ENCODE measurements at places on chromosomes 11 and 22.

DNA sequence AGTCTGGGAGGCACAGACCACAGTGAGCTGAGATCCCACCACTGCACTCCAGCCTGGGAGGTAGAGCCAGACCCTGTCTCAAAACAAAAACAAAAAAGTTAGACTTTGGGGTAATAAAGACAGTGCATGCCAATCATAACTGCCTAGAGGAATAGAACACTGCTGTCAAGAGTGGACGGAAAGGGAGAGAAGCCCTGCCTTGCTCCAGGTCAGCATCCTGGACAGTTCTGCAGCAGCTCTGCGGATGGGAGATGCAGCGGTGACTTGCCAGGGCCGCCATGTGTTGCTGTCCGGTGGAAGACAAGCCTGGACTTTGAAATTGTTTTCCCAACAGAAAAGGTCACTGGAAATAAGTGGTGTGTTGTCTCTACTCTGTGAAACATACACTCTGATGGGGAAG lies 618.2 kb downstream of the TBC1D22A start:
- no peak for DNase-seq

GRCh38 chr11:32244453-32244852 lies 153.6 kb downstream of the RCN1 start:
- DNase-seq: no peak

- no peak for DNase-seq
Observed at GRCh38 chr22:30292069-30292970, 3.0 kb upstream of the CASTOR1 start.

- no peak for DNase-seq
Observed at GRCh38 chr11:72191961-72192381, at the start of gene FOLR1. Gene FOLR1 (plus strand): TSS chr11:72192140. CDS start chr11:72192174, 34 bp downstream.

DNA sequence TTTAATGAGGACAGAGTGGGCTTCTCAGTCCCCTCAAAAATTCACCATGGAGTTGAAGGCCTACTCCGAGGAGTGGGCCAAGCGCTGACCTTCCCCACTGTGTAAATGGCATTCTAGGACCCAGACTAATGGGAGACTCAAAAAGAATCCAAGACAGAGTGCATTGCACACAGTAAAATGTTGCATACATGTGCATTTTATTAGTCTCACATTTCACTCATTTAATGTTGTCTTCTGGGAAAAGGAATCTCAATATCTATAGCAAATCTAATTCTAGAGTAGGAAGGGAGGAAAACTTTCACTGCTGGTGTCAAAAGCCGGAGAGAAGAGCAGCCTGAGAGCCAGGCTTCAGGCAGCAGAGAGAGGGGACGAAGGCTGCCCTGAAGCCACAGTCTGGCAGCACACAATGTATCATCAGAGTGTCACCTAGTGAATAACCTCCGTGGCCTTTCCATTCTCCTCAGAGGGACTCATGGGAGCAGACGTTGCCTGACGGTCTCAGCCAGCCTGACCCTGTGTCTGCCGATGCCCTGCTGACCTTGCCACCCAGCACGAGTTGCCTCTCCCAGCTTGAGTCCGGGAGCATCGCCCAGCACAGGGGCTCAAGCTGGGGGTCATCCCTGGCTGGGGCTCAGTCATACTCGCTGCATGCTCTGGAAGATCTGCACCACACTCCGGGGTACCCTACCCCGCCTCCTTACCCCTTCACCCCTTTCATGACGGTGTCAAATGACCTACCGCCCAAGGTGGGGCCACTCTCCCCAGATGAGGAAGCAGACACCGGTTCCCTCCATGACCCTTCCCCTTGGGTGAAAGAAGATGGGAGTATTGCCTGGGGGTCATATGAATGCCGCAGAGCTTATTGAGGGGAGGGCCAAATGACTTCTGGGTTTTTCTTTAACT lies 12.9 kb upstream of the POU2AF3 start:
- no peak for DNase-seq

DNA sequence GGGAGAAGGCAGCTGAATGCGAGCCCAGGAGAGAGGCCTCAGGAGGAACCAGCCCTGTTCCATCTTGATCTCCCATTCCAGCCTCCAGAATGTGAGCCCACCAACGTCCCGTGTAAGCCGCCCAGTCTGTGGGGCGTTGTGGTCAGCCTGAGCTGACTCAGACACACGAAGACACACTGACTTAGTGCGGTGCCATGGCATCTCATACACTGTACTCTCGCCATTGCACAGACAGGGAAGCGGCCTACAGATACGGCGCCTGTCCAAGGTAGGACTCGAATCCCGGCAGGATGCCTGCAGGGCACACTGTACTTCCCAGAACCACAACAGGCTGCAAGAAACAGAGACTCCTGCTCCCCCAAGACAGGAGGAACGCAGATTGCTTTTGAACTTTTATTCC lies 179.6 kb downstream of the CTTN start:
- DNase-seq: no peak

DNA sequence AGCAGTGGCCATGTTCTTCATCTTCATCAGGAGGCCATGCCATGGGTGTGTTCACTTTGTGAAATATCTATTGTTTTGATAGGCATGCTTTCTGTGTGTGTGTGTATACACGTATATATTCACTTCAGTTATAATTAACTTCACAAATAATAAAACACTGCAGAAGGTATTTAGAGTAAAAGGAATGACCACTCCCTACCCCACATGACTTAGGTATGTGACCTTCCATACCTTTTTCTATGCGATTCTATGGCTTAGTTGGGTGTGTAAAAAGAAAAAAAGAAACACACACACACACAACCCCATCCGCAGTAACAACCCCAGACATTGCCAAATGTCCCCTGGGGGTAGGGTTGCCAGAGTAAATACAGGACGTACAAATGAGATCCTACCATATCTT lies 72.0 kb downstream of the CYTH4 start:
- DNase-seq: no peak

GRCh38 chr11:103808252-103808651 lies 228.2 kb upstream of the DDI1 start:
- DNase-seq: no peak

DNA sequence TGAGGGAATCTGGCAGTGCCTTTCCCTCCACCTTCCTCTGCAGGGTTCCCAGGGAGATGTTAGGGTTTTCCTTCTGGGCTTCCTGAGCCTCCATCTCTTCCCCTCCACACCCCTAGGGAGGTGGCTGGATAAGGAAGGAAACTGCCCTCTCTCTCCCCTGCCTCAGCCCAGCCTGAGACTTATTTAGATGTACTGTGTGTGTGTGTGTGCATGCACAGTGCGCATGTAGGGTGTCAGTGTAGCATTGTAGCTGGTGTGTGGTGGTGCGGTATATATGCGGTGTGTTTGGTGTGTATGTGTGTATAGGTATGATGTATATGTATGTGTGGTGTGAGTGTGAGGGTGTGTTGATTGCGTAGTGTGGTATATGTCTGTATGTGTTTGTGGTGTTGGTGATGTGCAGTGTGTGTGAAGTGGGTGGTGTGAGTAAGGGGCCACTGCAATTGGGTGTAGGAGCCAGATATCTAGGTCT lies 1.5 kb downstream of the FXYD6 start:
- DNase-seq: no peak

DNA sequence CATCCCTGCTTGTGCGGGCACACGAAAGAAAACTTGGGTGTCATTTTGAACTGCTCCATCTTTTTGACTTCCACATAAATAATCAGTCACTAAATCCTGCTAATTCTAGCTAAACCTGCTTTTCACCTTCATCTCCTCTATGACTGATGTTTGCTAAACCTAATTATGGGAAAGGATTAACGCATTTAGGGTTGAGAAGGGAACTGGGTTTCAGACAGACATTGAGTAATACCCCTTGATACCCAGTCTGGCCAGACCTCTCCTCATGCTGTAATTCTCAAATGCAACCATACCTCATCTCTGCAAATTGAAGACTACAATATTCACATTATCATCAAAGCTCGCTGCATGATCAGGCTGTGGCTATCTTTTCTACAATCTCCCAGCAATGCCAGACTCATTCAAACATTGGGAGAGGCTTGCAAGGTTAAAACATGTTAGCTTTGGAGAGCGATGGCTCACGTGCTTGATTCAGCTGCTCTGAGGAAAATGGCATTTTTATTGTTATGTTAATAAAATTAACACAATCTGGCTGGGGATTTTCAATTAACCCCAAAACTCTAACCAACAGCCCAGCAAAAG lies 2.4 kb downstream of the HPS4 start:
- no peak for DNase-seq

DNA sequence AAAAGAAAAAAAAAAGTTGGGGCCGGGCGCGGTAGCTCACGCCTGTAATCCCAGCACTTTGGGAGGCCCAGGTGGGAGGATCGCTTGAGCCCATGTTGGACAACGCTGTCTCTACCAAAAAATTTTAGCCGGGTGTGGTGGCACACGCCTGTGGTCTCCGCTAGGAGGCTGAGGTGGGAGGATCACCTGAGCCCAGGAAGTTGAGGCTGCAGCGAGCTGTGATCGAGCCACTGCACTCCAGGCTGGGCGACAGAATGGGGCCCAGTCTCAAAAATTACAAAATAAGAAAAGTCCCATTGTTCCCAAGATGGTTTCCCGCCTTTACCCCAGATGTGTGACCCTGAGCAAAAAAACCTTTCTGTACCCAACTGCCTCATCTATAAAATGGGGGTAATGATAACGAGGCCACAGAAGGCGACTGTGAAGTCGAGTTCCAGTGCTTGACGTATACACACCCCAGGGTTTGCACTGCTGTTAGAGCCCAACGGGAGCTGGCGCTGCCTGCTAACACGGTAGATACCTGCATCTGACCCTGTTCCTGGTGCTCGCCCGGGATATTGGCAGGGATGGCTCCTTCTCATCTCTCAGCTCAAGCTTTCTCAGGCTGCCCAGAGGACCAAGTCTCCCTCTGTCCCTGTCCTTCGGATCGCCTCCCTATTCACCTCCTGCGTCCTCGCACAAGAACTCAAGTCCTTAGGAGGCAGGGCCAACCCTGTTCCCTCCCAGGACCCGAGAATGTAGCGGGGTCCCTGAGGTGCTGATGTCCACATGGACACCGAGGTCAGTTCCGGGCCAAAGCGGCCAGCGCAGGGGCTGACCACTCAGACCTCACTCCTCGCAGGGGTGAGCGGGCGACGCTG lies 1.1 kb upstream of the RPLP2 start:
- DNase-seq: no peak

- no peak for DNase-seq
Observed at GRCh38 chr11:75811485-75811884, 3.5 kb upstream of the UVRAG start.

DNA sequence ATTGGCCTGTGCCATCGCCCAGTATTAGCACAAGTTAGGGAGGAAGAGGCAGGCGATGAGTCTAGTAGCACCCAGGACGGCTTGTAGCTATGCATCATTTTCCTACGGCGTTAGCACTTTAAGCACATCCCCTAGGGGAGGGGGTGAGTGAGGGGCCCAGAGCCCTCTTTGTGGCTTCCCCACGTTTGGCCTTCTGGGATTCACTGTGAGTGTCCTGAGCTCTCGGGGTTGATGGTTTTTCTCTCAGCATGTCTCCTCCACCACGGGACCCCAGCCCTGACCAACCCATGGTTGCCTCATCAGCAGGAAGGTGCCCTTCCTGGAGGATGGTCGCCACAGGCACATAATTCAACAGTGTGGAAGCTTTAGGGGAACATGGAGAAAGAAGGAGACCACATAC lies 4.3 kb downstream of the TMEM25 start:
- no peak for DNase-seq

GRCh38 chr22:32411402-32411801 lies 645 bp downstream of the RTCB start:
- no peak for DNase-seq

DNA sequence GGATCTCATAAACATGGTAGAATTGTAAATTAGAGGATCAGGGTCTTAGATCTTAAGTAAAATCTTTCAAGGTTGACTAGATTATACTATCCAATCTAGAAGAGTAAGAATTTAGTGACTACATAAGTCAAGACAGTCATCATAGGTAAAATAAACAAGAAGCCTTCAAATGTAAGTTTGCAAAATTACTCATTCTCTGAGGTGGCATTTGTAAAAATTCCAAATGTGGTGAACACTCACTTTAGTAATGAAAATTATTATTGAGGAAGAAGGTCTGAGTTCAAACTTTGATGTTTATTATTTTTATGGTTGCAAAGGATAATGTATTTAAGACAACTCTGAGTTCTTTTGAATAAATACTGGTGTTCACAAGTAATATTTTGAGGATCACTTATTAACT lies 4.6 kb downstream of the HYLS1 start:
- DNase-seq: no peak

DNA sequence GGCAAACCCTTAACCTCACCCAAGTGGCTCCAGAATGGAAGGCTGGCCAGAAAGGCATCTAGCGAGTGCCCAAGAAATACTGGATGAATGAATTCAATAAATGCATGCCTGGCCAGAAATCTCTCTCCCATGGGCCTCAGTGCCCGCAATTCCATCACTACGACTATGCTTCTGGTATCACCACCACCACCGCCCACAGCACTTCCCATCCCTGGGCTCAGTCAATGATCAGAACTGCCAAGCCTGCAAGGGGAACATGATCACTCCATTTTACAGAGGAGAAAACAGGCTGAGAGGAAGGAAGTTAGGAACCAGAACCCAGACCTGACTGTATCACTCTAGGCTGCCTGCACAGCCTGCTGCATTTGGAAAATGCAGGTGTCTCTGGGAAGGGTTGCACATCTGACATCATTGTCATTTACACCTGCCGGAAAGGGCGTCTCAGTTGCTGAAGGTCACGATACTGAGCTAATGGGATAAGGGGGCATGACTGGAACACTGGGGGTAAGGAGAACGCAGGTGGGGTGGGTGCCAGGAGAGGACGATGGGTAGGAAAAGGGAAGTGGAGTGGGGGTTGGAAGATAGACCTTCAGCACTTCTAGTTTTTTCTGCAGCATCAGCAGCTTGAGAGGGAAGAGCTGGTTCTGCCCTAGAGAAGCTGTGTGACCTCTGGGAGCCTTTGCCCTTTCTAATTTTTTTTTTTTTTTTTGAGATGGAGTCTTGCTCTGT lies 3.2 kb downstream of the GPR152 start:
- no peak for DNase-seq

GRCh38 chr22:50080077-50080465 lies 5.2 kb downstream of the MLC1 start:
- DNase-seq: no peak

- no peak for DNase-seq
Observed at GRCh38 chr22:26234296-26234695, 65.0 kb downstream of the SEZ6L start.

DNA sequence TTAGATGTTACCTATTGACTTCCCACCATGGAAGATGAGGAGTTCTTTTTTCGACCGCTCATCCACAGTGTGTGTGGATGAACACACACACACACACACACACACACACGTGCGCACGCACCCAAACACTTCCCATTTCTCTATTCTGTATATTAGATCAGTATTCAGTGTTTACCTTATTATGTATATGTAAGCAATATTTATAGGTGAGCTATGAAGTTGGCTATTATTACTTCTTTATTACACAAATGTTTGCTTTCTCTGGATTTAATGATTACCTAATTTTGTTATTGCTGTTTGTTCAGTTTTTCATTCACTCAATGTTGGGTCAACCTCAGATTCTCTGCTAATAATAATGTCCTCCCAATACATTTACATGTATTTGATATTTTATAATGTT lies 721.0 kb downstream of the NELL1 start:
- no peak for DNase-seq

GRCh38 chr11:115716601-115717529 lies 212.7 kb upstream of the CADM1 start:
- no peak for DNase-seq
